Left renal pelvis (tissue), 4 donors: ENCODE measurements at places on chromosomes 12 and 14. TPM values are rescaled to one million over a fixed set of nuclear protein-coding genes. Genes with fewer than 3 reads are reported as not detected.

DNA sequence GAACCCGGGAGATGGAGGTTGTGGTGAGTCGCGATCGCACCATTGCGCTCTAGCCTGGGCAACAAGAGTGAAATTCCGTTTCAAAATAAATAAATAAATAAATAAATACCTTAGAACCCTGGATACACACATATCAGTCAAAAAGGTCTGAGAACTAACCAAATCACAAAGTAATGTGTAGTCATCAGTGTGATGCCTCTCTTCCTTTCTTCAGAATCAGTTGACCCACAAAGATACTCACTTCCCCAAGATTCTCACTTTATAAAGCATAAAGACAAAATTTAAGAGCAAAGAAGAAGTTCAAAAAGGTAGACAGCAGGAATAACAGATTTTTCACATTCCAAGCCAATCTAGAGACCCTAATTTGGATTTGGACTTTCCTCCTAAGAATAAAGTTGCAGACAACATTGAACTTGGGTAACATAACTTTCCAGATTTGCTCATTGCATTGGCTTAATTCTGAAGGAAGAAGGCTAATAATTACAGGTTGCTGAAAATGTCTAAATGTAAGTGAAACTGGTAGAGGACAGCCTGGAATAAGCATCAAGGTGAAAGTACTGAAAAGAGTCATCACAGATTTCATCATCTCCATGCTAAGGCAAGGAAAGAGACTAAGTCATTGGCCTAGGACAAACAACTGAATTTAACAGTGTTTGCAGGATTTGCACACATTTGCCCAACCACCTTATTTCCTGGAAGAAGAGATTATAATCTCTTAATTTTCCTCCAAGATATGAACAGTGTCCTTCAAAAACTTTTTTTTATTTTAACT, 17.4 kb downstream of the TMED10 start:
- DNase-seq = no peak

DNA sequence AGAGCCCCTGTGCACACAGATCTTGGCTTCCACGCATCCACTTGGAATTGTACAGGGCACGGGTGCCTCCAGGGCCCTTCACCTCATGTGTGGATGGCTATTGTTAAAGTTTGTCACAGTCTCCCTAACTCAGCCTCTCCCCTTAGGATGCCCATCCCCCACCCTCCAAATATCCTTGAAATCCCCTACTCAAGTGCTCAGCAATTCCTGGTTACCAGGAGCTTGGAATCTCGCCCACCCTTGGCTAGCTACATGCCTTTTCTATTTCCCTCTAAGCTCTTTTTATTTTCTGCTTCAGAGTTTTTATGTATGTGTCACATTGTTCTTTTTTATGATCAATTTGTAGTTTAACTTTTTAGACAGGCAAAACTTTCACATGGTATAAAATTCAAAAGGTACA, 13.0 kb upstream of the NR1H4 start:
- DNase-seq = no peak

- DNase-seq = peak; percentile 31
These were observed at the start of gene PLEKHG7 for GRCh38 chr12:92702754-92703679. TSS of gene PLEKHG7 (plus strand) at chr12:92702989. CDS start at chr12:92706632, 3,643 bp downstream.

DNA sequence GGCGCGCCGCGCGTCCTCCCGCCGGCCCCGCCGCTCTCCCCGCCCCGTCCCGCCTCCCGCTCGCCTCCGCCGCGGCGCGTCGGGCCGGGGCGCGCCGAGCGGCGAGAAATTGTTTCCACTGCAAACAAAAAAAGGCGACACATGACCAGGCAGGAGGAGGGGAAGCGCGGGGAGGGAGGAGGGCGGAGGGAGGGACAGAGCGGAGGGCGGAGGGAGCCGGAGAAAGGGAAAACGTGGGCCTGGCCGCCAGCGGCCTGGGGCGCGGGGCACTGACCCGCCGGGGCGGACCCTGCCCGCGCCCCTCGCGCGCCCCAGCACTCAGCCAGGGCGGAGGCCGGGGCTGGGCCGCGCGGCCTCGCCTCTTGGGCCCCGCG, at the start of gene FOXN3:
FOXN3 (minus strand) TSS at position 143 of the 374 bp plus-strand sequence. CDS start 4,757 bp downstream, outside the sequence.
- DNase-seq = peak; percentile 82

DNA sequence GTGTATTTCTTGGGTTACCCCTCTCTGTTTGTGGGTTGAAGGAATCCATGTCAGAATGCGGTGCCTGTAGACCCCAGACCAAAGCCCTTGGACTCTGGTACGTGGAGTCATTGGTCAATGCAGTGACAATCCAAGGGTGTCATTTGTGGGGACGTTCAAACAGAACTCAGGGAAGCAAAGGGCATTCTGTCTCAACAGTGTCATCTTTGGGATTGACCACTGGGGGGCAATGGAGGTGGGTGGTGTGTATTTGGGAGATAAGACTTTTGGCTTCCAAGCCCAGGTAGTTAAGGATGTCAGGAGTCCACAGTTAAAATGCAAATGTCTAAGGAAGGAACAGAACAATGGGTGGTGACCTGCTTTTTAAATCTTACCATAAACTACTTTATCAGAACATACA, 54.6 kb upstream of the CCDC175 start:
- DNase-seq = no peak

DNA sequence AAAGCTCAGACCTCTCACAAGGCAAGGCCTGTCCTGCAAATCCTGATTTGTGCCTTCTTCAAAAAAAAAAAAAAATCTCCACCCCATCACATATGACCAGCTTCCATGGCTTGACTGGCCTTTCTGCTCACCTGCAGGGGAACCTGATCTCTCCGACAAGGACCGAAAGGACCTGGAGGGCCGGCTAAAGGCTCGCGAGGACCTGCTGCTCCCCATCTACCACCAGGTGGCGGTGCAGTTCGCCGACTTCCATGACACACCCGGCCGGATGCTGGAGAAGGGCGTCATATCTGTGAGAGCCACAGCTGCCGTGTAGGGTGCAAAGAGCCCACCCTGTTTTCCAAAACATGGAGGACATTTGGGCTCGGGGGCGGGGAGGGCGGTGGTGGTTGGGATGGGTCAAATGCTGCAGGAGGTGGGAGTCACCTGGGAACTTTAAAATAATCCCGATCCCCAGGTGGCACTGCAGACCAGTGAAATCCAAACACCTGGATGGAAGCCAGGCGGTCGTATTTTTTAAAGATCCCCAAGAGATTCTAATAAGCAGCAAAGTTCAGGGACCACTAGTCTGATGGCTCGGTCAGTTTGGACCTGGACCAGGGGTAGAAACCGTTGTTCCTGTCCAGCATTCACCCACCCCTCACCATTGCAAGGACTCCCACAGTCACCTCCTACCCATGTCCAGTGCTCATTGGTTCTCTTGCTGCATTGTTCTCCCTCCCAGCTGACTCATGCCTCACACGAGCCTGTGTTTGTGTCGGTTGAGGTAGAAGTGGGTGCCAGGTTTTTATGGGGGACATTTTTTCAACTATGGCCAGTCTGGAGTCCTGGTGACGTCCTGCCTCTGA, 44.8 kb downstream of the FOXN4 start:
- peak; percentile 44 for DNase-seq

The IL31 gene
- polyA plus RNA-seq = not detected

The TRIM9 gene
- 1.1 TPM for polyA plus RNA-seq

The HOXC12 gene
- polyA plus RNA-seq = not detected
